ENCODE measurements at places on chromosomes 7 and 10.

DNA sequence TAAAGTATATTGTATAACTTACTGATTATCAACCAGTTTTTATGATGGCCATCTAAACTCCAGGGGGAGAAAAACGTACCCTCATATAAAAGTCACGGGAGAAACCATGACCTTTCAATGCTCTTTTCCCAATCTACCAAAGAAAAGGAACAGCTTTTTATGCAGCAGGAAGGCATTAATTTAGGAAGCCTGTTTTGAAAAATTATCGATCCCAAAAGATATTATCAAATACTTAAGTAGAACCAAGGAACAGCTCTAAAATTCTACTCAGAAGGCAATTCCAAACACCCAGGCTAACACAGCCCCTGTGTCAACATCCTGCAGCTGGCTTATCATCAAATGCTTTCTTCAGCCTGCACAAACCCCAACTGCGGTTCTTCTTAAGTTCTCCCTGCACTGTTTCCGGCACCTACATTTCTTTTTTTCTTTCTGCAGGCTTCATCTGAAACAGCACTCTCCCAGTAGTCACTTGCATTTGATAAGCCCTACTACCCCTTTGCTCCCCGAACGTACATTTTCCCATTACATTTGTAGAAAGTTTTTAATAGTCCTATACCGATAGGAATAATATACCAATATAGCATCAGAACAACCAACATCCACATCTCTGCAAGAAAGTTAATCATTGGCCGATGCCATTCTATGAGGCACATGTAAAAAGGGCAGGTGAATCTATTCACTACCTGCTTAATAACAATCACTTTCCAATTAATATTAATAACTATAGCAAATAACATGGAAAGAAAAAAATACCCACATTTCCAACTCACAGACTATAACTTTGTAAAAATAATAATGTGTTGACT lies 47.9 kb downstream of the PIP4K2A start:
- DNase-seq: no peak

- DNase-seq: peak; percentile 72
Observed at GRCh38 chr10:117968354-117969182, 78.2 kb downstream of the RAB11FIP2 start.

DNA sequence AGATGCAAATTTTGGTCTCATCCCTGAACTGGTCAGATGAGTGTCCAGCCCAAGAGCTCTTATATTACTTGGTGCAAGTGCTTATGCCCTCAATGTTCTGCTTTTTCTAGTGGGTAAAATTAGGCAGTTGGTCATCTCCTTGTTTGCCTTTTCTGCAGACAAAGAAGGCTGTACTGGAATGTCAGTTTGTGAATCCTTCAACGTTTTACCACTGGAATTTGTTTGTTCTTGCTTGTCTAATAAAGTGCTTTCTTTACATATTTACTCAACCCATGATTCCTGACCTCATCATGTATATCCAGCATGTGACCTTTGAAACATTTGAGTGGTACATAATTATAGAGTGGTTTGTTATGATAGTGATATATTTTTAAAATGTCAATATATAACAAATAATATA lies 232.2 kb upstream of the TEX47 start:
- peak; percentile 8 for DNase-seq

DNA sequence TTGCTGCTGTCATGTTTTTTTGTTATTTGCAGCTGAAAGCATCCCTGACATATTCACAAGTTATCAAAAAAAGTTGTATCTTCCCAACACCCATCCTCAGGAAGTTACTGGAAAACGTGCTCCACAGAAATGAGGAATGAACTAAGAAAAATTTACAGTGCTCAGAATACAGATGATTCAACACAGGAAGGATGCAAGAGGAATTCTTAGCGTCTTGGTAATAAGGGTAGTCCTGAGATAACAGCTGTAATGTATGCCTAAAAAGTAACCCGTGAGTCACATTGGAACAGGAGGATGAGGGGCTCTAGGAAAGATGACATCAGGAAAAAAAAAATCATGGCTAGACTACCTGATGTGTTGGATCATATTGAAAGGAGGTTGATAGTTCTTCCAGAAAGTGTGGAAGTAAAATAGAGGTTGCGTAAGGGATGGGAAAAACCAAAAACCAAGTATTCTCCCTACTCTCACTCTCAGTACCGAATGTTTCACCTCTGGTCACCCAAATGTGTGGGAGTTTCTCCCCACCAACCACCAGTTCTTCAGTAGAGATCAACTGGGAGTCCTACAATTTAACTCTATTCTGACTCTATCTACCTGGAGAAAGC lies 3.9 kb downstream of the ADAM12 start:
- DNase-seq: no peak

DNA sequence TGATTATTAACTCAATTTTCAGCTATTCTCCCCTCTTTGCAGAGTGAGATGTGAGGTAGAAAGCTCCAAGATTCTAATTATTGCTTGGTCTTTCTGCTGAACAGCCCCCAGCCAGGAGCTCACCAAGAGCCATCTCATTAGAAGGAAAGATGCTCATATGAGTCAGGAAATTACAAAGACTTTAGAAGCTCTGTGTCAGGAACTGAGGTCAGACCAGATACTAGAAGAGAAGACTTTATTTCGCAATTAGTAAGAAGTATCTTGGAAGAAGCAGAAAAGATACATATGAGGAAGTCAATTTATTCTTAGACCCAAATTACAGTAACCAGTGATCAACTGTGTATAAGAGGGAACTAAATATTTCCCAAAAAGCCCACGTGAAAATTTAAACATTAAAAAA lies 626.9 kb downstream of the ZWINT start:
- no peak for DNase-seq

DNA sequence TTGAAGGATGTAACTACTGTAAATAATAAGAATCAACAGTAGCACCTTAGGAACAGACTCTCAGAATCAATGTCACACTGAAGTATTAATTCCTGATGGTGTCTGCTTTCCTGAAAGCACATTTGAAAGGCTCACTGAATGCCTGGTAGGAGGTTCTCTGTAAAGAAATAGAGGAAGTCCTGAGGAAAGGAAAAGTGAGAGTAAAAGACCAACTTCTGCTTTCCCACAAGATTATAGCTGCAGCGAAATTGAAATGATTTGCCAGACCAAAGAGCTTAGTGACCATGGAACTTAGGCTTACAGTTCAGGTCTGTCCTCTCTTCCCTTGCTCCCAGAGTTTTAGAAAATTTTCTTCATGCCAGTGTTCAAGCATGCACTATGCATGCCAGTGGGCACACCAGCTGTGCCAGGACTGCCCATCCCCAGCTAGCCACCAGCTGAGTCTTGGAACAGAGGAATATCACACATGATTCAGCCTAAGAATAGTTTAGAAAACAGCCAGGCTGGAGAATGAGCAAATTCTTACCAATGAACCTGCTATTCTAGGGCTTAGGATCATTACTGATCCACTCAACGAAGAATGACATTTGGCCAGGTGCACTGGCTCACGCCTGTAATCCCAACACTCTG lies 123.2 kb downstream of the HERPUD2 start:
- DNase-seq: no peak

DNA sequence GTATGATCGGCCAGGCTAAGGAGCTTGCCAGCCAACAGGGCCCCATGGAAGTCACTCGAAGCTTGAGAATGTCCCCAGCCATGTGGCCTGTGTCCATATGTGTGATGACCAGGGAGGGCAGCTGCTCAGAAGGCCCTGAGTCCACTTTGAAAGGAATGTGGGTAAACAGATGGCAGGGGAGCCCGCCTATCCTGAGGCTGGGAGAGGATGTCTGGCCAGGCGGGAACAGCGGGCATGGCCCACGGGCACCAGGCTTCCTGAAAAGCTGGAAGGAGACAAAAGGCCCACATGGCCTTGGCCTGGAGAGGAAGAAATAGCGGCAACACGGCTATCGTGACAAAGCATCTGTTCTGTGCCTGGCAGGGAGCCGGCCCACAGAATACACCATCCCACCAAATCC lies 137.9 kb upstream of the PPIF start:
- DNase-seq: no peak

GRCh38 chr7:142880876-142881505 lies 4.6 kb downstream of the TRPV6 start:
- DNase-seq: peak; percentile 51

- no peak for DNase-seq
Observed at GRCh38 chr10:130422366-130423324, 286.5 kb downstream of the GLRX3 start.

DNA sequence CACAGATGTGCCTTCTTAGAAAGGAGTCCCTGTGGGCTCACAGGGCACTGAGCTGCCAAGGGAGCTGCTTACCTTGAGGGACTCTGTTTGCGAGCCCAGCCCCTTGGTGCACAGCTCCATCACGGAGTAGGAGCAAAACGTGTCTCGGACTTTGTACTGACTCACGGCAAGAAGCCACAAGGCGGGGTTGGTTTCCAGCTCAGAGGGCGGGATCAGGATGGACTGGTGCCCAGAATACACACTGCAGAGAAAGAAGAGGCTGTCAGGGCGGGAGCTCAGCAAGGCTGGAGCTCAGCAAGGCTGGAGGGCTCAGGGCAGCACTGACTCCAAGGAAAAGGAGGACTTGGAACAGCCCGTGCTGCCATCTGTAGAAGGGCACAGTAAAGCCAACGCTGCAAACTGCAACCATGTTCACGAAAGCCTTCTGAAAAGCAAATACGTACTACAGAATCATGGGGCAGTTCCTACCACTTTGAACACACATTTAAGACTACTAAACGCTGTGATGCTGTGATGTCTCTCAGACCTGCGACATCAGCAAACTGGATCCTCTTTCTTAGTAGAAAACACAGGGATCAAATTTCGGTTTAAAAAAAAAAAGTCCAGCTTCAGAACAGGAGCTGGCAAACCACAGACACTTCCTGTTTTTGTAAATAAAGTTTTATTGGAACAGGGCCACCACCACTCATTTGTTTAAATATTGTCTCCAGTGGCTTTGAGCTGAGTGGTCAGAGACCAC lies 194.3 kb downstream of the ZMYND11 start:
- peak; percentile 83 for DNase-seq

GRCh38 chr10:71258446-71259145 lies 46.2 kb downstream of the UNC5B start:
- no peak for DNase-seq

GRCh38 chr10:17850501-17850900 lies 41.4 kb downstream of the MRC1 start:
- DNase-seq: no peak

GRCh38 chr7:141610671-141611070 lies 59.5 kb downstream of the AGK start:
- DNase-seq: no peak

DNA sequence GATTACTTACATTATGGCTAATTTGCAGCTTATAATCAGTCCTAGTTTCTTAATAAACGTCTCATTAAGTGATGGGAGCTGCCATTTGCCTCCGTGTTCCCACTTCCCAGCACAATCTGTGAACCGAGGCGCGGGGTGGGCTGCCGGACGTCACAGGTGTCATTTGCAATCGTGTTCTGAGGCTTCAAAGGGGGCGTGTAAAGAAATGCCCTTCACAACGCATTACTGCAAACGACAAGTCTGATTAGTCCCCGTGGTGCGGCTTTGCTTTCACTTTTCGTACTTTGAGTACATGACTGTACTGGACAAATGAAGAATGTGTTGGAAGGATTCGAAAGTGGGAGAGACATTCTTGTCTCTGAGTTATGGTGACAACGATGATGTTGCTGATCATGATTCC lies 614.2 kb upstream of the ADARB2 start:
- no peak for DNase-seq

DNA sequence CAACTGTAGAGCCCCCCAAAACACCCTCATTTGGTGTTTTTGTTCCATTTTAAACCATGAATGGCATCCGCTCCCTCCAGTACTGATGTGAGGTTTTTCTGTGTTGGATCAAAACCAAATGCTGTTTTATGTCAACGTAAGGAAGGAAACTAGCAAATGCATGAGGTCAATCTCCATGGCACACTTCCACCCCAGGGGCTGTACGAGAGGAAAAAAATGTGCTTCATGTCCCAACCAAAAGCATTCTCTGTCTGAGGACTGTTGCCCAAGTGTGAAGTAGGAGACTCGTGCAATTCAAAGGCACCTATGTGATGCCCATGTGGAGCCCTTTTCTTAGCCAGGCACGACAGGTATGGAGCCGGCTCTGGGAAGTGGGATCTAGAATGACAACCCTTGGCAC lies 180.3 kb upstream of the MKI67 start:
- no peak for DNase-seq

GRCh38 chr7:108395426-108395825 lies 60.8 kb downstream of the NRCAM start:
- no peak for DNase-seq

- no peak for DNase-seq
Observed at GRCh38 chr10:128499486-128499885, 373.3 kb upstream of the MKI67 start.

DNA sequence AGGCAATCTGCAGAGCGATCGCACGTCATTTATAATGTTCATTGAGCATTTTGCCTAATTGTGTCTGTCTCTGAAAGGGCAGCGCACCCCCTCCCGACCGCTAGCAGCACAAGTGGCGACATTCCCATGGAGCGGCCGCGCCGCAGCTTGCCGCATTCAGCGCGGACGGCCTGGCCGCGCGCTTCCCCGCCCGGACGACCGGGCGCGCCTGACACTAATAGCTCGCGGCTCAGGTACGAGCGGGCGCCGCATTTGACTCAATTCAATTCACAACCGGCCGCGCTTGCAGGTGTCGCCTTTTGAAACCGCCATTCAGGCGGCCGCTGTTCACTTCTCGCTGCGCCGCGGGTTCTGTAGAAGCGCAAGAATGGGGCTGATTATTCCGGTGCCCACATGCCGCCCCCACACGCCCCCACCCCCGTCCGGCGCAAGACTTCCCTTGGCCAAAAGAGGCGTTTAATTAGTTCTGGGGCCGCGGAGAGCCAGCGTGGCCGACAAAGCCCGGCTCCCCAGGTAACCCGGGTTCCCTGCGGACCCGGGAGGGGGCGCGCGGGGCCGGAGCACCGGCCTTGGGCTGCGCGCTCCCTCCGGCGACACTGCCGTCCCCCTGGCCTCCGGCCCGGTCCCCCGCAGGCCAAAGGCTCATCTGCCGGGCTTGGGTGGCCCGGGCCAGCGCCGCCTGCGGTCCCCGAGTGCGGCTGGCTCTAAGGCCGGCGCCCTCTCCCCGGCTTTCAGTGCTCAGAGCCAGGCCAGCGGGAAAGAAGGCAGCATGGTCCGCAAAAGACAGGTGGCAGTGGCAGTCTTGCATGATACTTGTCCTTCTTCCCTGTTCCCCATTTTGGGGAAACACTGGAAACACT lies 18.7 kb upstream of the PTF1A start:
- no peak for DNase-seq

DNA sequence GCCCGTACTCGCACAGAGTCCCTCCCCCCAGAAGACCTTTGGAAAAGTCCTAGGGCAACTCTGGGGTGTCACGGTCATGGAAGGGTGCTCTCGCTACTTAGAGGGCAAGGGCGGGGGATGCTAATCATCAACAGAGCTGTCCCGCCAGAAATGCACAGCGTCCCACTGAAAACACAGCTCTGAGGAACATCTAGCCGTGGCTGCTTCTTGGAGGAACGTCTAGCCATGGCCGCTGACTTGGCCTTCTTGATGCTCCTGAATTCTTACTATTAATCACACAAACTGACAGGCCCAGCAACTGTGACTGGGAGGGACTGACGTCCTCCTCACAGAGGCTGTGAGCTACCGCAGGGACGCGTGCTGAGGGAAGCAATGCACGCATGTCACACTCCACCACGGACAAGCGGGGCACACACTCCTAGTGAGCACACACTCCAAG lies 1.7 kb downstream of the TUBGCP2 start:
- no peak for DNase-seq
